ENCODE measurements at places on chromosomes 2 and 18. TPM values are rescaled to one million over a fixed set of nuclear protein-coding genes. Genes with fewer than 3 reads are reported as not detected.
A peak's percentile ranks its signal among the peaks of the same experiment; 100 is the strongest.

Gene ACVR1
- 8.1 TPM for total RNA-seq

Gene ANKRD30BL
- not detected for total RNA-seq

Gene TRIB2
- not detected for total RNA-seq

Gene TUBB8B
- total RNA-seq: not detected

Gene TDRD15
- total RNA-seq: not detected

Gene PKP4
- 7.9 TPM for total RNA-seq

Gene SCN3A
- total RNA-seq: 0.24 TPM

Gene SMYD1
- not detected for total RNA-seq

- peak; percentile 41 for DNase-seq
These were observed 7.5 kb upstream of the BCL11A start for GRCh38 chr2:60560734-60561644.

GRCh38 chr18:41923446-41923845 is 31.6 kb upstream of the PIK3C3 start:
- DNase-seq: no peak

DNA sequence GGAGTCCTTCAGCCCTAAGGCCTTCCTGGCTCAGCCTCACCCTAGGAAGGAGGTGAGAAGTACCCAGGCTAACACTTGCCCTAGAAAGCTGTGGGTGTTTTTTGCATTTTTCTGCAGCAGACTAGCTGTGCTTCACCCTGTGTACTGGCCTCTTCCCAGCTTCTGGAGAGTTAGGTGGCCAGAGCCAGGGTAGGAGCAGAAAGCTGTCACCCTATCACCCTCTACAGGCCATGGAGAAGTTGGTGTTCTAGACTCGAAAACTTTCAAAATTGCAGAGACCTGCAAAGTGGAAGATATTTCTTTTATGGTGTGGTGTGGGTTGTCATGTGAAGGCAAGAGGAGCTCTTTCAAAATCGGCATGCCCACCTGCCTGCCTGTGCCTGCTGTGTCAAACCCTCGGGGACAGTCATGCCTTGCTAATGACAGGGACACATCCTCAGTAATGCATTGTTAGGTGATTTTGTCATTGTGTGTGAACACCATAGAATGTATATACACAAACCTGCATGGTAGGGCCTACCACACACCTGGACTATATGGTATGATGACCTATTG is 29.8 kb downstream of the EHD3 start:
- DNase-seq: no peak

- no peak for DNase-seq
These were observed 45.0 kb upstream of the RMND5A start for GRCh38 chr2:86675104-86675503.

DNA sequence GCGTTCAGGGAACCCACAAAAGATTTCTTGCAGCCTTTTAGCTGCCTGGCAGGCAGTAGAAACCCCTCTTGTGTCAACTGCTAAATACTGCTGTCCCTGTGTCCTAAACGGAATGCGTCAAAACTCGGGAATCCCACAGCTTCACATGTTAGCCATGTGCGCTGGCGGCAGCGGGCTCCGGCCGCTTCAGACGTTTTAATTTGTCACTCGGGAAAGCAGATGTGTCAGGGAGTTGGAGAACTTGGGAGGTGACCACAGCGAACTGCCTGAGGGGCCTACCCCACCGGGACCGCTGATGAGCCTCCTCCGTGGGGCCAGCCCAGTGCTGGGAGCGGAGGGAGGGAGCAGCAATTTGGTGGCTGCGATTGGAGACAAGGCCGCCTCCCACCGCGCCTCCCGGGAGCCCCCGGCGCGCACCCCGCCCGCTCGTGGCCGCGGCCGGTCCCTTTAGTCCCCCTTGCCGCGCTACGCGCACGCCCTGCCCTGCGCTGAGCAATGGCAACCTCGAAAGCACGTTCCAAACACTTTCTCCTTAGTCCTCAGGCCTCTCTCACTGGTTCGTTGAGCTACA is 146.1 kb upstream of the SATB2 start:
- no peak for DNase-seq

GRCh38 chr2:27378096-27378808 is 2.3 kb downstream of the ZNF513 start:
- peak; percentile 41 for DNase-seq

GRCh38 chr18:6755107-6755506 is 25.6 kb downstream of the ARHGAP28 start:
- DNase-seq: no peak

- no peak for DNase-seq
These were observed 22.5 kb upstream of the NDUFV2 start for GRCh38 chr18:9079818-9080528.

- DNase-seq: no peak
These were observed 10.8 kb upstream of the CRYBA2 start for GRCh38 chr2:219003979-219004378.

DNA sequence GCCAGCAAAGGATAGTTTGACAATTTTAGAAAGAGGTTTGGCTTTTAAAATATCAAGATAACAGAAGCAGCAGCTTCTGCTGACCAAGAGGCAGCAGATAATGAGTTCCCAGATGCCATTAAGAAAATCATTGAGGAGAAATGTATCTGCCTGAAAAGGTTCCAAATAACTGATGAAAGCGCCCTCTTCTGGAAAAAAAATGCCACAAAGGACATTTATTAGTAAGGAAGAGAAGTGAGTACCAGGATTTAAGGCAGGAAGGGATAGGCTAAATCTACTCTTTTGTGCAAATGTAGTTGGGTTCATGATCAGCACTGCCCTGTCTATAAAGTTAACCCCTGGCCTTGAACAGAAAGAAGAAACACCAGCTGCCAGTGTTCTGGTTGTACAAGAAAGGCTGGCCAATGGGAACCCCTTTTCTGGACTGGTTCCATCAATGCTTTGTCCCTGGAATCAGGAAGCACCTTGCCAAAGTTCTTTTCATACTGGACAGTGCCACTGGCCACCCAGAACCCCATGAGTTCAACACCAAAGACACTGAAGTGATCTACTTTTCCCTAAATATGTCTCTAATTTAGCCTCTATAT is 40.6 kb downstream of the DHX57 start:
- peak; percentile 44 for DNase-seq

GRCh38 chr2:19883486-19883885 is 18.3 kb downstream of the TTC32 start:
- no peak for DNase-seq

DNA sequence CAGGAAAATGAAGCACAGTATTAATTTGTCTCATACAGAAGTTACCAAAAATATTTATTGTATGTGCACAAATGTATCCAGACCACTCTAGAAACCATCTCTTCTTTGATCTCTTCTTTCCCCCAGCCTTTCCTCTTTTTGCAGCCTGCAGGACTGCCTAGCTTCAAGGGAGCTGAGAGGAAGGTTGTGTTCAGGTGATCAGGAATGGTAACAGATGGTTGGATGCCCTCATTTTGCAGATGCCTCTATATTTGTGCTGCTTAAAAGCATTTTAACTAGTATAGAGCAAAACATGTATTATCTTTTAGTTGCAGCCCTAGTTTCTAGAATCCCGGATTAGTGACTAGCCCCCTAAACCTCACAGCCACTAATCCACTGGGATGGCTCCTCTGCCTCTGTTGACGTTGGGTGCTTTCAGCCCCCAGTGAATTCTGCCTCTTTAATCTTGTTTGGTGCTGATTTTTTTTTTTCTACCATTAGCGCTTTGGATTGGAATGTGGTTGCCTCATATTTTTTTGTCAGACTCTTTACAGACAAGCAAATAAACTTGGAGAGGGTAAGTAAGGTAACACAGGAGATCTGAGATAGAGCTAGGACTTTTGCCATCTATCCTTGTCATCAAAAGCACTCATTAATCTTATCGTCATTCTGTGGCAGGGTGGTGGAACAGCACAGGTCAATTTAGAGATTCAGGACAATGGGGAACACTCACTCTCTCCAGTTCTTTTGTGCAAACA is 103.8 kb upstream of the NDUFV2 start:
- DNase-seq: no peak

DNA sequence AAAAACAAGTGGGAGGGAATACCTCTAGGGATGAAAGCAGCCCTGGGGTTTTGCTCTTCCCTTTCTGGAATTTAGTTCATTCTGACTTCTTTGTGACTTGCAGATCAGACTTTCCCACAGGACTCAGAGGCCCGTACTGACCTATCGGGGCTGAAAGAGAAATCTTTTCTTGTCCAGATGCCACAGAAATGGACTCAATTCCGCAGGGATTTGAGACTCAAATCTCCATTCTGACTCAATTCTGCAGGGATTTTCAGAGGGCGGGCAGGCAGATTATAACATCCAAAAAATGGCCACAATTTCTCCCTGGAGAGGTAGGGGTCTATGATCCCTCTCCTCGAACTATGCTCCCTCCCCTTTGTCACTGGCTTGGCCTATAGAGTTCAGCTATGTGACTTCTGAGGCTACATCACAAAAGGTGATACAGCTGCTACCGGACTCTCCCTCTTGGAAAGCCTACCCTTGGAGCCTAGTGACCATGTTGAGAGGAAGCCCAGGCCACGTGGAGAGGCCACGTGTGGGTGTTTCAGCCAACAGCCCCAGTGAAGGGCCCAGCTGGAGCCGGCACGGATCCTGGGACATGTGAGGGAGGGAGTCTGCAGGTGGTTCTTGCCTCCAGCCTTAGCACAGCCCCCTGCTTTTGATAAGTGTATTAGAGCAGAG is 4.8 kb upstream of the EFHD1 start:
- no peak for DNase-seq

GRCh38 chr18:64674694-64675093 is 525.8 kb upstream of the LINC00305 start:
- DNase-seq: no peak

DNA sequence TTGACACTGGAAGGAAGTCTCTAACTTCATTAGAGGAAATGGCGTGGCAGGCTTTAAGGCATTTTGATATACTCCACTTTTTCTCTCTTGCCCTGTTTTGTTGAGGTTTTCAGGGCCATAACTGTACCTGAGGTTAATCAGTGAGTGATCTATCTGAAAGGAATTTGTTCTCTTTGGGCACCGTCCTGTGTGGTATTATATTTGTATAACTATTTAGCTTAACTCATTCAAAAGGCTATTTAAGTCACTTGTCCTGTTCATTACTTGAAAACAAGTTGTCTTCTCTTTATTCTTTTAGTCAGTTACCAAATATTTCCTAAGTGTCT is 180.4 kb downstream of the NEDD4L start:
- no peak for DNase-seq

DNA sequence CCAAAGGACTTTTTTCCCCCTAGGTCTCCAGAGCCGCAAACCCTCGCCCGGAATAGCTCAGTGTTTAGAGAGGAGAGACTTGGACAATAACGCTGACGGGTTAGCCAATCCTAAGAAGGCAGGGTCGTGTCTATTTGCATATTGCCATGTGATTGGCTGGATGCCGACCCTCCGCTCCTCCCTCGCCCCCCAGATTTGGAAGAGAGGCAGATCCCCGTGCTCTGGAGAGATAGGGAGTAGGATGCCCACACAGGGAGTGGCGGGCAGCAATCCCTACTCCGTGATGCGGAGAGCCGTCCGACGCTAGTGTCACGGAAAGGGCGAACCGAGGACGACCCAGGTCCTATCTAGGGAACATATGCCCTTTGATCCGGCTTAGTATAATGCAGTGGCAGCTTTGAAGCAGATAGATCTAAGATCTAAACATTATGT is 1.4 kb downstream of the WNT6 start:
- peak; percentile 93 for DNase-seq

GRCh38 chr2:14927021-14927564 is 294.6 kb downstream of the LRATD1 start:
- DNase-seq: no peak

DNA sequence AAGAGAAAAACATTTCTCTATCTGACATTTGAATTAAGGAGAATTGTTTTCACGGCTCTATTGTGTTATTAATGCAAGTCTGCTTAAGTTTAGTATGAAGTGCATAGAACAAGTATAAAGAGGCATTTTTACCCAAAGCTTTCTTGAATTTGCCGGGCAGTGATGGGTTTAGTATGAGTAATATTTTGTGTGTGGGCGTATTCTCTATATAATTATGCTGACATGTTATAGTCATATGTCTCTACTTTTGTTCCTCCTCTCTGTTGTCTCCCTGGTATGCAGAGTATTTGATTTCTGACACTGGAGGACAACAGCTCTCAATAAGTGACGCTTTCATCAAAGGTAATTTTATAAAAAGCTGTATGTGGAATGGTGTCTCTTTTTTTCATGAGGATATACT is 45.9 kb downstream of the PIKFYVE start:
- no peak for DNase-seq

GRCh38 chr2:121211689-121212151 is 73.3 kb downstream of the TFCP2L1 start:
- no peak for DNase-seq

- no peak for DNase-seq
These were observed 105.5 kb downstream of the GRB14 start for GRCh38 chr2:164515734-164516133.

DNA sequence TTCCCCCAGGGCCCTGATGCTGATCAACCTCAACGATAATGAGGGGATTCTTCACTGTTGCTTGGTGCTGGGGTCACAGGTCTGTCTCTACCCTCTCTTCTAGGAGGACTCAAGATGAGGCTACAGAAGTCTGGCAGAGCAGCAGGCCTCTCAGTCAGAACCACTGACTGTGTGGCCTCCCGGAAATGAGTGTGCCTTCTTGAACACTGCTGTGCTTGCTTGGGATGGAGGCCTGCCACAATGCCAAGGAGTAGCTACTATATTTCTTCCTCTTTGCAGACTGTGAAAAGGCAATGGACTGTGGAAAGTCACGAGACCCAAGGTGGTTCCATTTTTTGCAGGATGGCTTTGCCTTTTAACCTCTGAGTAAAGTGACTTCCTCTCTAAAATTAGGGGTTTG is 5.8 kb upstream of the HOXD1 start:
- no peak for DNase-seq

GRCh38 chr2:16400127-16400623 is 265.5 kb downstream of the CYRIA start:
- no peak for DNase-seq

DNA sequence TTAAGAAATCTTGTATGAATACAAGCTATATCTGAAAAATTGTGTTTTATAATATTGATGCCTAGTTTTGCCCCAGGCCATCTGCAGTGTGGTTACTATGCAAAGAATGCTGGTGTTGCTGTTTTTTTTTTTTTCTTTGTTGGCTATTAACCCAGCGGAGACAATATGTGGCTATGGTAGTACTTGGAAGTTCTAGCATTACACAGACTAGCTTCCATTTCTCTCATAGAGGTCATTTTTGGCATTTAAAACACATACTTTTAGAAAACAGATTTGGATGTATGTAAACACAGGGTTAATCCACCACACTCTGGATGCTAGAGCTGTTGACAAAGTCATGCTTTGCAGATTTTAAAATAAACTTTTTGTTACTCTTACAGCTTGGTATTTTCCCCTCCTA is 209.8 kb downstream of the NEDD4L start:
- DNase-seq: no peak

DNA sequence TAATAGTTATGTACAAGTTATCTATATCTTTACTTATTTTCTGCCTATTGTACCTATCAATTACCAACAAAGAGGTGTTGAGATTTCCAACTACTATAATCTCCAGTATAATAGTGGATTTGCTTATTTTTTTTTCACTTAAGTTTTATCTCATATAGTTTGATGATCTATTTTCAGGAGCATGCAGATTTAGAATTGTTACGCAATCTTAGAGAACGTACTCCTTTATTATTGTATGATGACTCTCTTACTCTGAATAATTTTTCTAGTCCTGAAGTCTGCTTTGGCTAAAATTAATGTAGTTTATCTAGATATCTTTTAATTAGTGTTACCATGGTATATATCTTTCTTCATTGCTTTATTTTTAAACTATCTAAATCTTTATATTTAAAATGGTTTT is 205.2 kb downstream of the SCG2 start:
- no peak for DNase-seq

- DNase-seq: peak; percentile 97
These were observed at the start of gene GALM for GRCh38 chr2:38665854-38666555. Gene GALM, plus strand, starts transcription at chr2:38666114. Its CDS starts 48 bp downstream, at chr2:38666162.
